NCI-H1092 (cell line): ENCODE measurements at places on chromosomes 6 and 20.

DNA sequence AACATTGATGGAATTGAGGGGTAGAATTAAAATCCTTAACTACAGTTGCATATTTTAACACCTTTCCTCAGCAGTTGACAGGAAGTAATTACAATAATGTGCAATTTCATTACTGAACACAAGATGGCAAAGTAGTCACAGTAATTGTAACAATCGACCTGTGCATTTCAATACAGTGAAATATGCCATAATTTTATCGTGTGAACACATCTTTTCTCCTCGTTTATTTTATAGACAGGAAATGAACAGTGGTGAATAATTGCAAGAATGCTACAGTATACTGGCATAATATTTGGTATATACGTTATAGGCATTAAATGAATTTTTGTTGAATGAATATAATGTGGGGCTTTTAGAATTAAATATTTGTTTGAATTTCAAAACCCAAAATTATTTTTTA lies 25.0 kb downstream of the CYB5R4 start:
- DNase-seq, result peak; percentile 1

DNA sequence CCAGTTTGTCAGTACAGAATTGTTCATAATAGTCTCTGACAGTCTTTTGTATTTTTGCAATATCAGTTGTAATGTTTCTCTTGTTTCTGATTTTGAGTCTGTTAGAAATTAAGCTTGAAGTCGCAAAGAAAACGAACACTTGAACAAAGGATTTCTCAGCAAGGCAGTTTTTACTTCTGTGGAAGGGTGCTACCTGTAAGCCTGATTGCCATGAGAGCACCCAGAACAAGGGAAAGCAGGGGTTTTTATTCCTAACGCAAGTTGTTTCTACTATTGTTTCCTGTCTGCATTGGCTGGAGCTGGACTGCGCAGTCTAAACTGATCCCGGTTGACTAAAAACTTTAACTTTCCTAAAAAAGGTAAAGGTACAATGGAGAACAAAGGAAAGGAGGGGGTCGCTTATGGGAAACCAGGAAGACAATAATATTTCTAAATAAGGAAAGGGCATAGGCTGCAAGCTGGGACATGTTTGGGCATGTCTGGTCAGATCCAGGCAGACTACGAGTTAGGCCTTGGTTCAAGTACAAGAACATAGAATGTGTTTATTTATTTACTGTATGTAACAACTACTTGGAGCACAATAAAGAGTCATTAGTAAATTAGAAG lies 28.5 kb downstream of the HLA-B start:
- DNase-seq, result no peak

GRCh38 chr6:220312-220711 lies 72.0 kb upstream of the DUSP22 start:
- no peak for DNase-seq

DNA sequence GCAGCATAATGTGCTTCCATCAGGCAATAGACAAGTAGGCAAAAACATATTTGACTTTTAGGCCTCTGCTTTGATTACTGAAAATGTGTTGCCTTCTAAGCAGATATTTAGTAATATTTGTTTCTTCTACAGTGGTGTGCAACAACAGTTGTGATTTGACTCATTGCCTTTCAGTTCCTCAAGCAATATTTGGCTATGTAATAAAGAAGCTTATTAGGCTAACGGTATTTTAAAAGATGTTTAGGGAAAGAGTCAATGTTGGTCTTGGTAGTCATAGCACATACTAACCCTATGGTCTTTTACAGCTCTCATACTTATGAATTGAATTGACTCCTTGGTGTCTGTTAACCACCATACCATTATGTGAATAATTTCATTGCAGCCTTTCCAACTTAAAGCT lies 124.1 kb downstream of the GRIK2 start:
- DNase-seq, result no peak

- DNase-seq, result no peak
Observed at GRCh38 chr6:95274686-95275235, 302.6 kb upstream of the MANEA start.

DNA sequence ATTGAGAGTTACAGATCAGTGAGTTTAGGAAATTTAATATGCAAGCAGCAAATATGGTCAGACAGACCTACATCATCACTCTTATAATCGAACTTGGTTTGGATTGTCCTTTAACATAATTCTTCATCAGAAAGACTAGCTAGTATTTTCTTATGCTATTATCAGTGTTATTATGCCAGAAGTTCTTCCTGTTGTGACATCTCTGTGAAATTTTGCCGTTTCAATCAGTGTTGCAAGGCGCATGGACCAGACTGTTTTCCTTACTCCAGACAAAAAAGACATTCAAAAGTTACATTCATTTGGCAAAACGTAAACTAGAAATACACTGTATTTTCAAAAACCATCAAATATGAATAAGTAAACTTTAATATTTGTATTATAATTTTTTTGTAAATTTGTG lies 5.7 kb upstream of the TENT5A start:
- no peak for DNase-seq

DNA sequence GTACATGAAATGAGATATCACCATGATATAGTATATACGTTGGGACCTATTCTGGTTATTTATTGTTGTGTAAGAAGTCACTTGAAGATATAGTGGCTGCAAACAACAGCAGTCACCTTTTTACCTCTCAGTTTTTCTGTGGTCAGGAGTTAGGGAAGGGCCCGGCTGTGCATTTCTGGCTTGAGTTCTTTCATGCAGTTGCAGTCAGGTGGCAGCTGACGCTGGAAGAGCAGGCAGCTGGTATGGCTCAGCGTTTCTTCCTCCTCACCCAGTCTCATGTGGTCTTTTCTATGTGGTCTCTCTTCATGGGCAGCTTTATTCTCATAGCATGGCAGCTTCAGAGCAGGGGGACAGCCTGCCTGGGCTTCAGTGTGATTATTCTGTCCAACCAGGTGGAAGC lies 154.4 kb downstream of the PLCB4 start:
- DNase-seq, result no peak

DNA sequence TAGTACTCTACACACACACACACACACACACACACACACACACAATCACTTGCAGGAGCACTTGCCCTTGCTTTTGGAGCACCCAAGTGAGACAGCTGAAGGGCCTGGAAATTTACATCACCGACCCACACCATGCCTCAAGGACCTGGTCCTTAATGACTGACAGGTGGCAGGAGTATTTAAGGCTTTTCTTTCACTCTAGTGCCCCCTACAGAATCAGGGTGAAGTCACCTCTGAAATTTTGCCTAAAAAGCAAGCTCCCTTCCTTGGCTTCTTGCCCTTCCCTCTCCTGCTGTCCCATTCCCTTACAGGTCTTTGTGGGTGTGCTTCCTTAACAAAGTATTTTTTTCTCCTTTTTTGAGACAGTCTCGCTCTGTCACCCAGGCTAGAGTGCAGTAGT lies 353.5 kb upstream of the IRAK1BP1 start:
- no peak for DNase-seq

- DNase-seq, result no peak
Observed at GRCh38 chr6:46993846-46994245, 48.3 kb downstream of the ADGRF1 start.

- no peak for DNase-seq
Observed at GRCh38 chr6:17957086-17957485, 30.3 kb downstream of the KIF13A start.
